ENCODE measurements at places on chromosomes 3 and 15.

- DNase-seq = no peak
Observed at GRCh38 chr3:54712539-54712938, 215.3 kb downstream of the LRTM1 start.

- no peak for DNase-seq
Observed at GRCh38 chr15:92394309-92395097, 822 bp downstream of the ST8SIA2 start.

GRCh38 chr15:70609889-70610288, 153.5 kb downstream of the UACA start:
- no peak for DNase-seq

GRCh38 chr3:136334209-136334608, 84.1 kb downstream of the PCCB start:
- DNase-seq = no peak

DNA sequence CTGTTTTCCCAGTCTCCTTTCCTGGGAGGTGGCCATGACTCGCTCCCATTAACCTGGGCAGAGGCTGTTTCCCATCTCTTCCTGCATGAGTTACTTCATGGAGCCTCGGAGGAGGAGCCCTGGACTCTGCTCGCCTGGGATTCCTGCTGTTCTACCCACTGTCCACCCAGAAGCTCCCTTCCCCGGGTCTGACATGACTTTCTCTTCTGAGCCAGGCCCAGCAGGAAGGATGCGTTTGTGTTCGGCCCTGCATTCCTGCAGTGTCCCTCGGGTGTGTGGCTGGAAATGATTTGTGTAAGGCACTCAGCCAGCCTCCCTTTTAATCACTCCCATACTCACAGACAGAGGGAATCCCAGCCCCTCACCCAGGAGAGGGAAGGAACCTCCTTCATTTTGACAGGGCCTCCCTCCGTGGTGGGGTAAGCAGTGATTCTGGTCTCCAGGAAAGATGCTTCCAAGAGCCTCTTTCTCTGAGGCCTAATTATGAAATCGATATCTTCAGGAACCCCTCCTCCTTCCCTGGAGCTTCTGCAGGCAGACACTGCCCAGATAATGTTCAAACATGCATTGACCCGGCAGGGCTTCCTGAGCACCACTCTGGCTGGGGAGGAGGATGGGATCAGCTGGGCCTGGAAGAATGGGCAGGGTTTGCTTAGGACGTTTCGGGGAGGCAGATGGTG, 41.6 kb upstream of the DLG1 start:
- DNase-seq = no peak

- DNase-seq = peak; percentile 4
Observed at GRCh38 chr15:66233487-66234415, 19.8 kb downstream of the MEGF11 start.

DNA sequence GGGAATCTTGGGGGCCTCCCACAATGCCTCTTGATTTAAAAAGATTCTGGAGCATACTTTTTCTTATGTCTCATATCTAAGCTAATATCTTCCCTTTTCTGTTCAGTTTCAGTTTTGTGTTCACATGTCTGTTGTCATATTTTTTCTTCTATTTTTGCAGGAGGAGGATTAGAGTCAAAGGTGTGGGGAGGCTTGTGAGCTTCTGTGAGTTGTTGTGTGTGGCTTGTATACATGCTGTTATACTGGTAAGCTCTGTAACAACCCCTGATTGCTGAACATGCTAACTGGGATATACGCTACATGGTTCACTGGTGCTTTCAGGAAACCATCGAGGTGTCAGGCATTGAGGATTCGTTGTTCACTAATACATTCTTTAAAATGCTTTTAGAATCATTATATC, 83.5 kb downstream of the SLC25A26 start:
- no peak for DNase-seq

DNA sequence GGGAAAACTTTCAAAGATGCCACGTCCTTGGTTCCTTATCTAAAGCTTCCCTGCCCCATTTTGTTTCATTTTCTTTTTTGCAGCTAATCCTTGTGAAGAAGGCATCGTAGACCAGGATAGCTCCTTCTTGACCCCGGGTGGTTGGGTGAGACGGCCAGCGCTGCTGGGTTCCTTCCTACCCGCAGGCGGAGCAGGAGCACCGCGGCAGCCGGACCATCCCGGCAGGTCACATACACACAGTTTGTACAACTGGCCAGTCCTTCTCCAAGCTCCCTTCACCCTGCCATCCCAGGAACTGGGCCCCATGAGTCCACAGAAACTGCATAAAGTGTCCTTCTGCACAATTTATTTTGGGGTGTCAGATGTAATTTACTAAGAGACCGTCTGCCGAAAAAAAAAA, 83.9 kb downstream of the MEGF11 start:
- no peak for DNase-seq

DNA sequence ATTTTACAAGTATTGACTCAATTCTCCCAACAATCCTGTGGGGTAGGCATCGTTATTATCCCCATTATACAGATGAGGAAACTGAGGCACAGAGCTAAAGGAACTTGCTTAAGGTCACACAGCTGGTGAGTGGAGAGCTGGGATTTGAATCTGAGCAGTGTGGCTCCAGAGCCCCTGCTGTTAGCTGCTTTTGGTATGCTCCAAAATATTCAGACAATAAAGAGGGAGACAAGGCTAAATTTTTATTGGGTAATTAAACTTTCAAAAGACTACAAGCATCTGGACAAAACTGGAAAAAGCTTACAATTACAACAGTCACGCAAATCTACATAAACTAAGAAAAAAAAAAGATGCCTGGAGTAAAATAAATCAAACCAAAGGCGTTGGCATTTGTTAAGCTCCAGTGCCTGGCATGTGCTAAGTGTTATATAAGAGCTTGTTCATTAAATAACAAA, 27.7 kb downstream of the CCDC13 start:
- DNase-seq = no peak

DNA sequence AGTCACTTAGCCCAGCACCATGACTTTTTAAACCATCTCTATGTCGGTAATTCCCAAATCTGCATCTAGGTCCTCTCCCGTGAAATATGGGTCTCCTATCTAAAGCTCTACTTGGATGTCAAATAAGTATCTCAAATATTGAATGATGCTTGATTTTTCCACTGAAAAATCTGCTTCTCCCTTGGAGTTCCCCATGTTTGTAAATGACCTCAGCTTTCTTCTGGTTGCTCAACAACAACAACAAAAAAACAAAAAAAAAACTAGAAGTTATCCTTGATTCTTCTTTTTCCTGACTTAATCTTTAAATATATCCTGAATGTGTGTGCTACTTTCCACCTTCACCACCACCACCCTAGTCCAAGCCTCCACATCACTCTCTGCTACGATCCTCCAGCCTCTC, 307.5 kb upstream of the UBE2E2 start:
- no peak for DNase-seq

- no peak for DNase-seq
Observed at GRCh38 chr15:83012076-83012426, 612 bp upstream of the C15orf40 start.

DNA sequence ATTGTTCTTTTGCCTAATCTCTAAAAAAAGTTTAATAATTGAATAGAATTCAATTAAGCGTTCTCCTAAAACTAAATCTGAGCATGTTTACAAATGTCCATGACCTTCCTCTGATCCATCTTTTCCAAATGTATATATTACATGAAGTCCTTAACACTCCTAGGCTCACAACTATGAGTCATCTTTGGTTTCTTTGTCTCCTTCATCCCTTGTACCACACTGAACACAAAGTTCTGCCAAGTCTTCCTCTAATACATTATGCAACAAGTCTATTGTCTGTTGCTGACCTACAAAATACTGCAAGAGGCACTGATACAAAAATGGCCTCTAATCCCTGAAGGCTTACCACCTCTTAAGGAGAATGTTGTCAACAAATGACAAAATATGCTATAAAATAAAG, 550.2 kb downstream of the PYDC2 start:
- DNase-seq = no peak

DNA sequence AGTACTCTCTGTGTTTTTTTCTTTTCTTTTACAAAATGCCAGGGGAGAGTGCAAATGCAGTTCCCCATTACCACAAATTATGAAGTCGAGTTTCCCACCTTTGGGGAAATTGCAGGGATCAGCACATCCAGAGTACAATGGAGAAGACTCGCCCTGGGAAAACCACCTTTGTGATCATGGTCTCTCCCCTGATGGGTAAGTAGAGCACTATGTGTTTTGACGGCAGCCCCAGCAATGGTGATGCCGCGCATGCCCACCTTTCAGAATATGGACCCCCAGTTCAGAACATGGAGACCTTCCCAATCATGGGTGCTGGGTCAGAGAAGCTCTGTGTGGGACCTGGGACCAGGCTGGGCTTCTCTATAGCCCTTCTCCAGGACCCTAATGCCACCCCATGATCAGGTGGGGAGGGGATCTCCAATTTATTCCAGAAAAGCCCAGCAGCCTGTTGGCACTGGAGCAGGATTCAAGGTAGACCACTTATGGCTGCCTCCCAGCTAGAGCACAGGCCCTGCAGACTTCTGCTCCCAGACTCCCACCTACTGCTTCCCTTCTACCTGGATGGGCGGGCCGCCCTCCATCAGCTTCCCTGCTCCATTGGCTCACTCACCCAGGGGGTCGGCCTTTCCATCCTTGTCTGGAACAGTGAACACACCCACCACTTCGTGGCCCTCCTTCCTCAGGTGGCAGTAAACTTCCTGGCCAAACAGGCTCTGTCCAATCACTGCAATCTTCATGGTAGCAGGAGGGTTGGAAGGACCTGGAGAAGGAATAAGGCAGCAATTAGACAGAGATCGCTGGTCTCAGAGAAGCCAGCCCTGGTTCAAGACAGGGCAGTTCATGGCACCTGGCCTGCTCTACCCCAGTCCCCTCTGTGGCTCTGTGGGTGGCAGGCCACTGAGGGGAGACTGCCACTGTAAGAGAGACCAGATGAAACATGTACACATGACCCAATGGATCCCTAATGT, 19.9 kb downstream of the ALDH1L1 start:
- no peak for DNase-seq

DNA sequence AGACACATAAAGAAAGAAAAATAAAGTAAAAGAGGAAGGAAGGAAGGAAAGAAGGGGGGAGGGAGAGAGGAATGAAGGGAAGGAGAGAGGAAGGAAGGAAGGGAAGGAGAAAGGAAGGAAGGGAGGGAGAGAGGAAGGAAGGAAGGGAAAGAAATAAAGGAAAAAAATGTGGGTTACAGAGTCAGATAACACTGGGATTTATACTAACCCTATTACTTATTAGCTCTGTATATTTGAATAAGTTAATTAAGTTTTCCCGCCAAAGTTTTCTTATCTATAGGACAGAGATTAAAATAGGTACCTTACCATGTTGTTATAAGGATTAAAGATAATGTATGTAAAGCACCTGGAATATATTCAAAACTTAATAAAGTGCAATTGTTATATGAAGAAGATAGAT, 439.3 kb upstream of the KCNMB2 start:
- DNase-seq = no peak

DNA sequence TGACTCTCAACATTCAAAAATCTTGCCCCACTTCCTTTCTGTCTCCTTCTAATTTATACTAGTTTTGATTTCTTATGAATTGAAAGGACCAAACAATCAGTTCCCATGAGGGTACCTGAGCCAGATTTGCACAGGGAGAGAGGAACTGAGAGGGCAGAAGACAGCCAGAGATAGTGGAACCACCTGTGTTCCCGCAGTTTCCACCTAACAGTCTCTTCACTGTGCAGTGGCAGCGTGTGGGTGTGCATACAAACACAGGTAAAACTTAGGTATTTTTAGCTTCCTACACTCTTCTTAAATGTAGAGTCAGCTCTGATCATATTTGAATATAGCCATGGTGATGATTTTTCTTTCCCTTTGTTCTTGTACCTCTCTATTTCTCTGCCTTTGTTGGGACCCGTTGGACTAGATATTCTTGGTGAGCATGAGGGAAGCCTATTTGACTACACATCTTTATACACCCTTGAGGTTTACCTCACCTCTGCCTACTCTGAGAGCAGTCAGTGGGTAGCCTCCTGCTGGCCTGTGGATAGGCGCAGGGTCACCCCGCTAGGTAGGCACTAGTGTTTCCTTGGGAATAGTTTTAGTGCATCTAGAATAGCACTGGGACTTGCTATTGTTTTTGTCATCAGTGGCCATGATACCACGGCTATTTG, 58.8 kb downstream of the MAP3K13 start:
- no peak for DNase-seq

DNA sequence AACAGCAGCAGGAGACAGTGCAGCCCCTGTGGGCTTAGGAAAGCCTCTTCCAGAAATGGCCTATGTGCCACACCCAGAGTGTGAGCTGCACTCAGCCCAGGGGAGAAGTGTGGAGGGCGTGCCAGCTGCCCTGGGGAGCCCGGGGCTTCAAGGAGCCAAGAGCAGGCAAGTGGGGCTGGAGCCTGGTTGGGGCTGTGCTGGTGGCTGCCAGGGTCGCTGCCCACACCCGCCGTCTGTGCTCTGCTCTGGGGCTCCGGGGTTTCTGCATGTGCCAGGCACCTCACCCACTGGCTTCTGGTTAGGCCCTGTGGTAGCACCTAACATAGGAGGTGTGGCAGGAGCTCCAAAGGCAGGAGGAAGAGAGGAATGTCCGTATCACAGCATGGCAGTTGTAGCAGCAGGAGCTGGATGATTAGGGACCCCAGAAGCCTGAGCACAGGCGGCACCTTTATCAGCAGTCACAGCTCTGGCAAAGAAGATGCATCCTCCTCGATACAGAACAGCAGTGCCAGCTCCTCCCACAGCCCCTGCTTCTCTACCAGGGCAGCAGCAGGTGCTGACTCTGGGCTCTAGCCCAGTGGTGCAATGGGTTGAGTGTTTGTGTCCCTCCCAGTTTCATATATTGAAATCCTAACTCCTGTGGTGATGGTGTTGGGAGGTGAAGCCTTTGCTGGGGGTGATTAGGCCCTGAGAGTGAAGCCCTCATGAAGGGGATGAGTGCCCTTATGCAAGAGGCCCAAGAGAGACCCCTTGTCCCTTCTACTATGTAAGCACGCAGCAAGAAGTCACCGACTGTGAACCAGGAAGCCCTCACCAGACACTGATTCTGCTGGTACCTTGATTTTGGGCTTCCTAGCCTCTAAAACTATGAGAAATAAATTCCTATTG, 70.0 kb upstream of the KLF13 start:
- DNase-seq = no peak

DNA sequence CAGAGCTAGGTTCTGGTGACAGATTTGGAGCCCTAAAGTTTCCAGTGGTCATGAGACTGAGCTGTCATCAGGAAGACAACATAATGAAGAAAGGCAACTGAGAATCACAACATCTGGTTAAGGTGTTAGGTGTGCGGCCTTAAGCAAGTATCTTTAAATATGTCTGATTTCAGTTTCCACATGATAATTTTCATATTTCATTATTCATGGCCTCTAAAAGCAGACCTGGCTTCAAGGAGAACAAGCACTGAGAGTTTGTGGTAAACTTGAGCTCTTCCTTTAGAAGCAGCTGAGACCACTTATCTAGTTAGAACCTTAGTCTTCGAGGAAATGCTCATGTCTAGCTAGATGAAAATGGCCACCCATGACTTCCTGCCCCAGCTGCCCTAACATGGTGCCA, 25.7 kb upstream of the MYLK start:
- no peak for DNase-seq
